ENCODE measurements at places on chromosomes 11 and 22.

- no peak for DNase-seq
Measured at GRCh38 chr11:63944987-63945386, 6.2 kb downstream of the NAA40 start.

- no peak for DNase-seq
Measured at GRCh38 chr11:557328-558132, 3.0 kb downstream of the LMNTD2 start.

DNA sequence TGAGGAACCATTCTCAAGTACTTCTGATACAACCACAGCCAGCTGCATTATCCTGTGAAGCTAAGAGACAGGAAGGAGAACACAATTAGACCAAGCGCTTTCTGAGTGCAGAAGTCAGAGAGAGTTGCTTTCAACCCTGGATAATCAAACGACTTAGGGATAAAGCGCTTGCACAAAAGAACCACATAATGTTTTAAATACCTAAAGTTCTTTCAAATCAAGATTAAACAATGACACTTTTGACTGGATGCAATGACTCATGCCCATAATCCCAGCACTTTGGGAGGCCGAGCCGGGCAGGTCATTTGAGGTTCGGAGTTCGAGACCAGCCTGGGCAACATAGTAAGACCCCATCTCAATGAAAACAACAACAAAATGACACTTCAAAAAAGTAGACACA is 145.1 kb downstream of the SWAP70 start:
- no peak for DNase-seq

DNA sequence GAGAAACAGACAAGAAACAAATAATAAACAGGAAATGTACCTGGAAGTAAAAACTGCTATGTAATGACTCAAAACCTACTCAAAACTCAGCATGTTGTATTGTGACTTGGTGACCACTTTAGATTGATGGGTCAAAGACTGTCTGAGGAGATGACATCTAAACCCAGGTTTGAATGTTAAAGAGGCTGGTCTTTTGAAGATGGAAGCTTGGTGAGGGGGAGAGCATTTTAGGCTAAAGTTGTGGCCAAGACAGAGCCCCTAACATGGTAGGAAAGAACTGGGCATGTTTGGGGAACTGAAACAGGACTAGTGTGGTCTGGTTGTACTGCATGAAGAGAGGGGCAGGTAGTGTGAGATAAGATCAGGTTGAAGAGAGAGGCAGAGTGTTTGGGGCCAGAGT is 85.3 kb upstream of the MYO18B start:
- DNase-seq, result no peak

DNA sequence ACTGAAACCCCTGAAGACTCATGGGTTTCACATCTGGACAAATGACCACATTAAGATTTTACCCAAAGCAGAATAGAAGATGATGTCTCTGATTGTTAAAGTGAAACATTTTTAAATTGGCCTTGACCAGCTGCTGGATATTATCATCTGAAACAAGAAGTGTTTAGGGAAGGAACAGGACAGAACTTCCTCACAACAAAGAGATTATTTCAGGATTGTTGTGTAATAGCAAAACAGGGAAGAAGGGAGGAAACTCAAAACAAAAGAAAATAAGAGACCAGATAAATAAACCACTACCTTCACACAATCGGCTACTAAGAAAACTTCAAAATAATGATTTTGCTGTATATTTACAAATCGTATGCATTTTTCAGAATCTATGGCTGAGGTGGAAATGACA is 319.2 kb upstream of the API5 start:
- DNase-seq, result no peak

DNA sequence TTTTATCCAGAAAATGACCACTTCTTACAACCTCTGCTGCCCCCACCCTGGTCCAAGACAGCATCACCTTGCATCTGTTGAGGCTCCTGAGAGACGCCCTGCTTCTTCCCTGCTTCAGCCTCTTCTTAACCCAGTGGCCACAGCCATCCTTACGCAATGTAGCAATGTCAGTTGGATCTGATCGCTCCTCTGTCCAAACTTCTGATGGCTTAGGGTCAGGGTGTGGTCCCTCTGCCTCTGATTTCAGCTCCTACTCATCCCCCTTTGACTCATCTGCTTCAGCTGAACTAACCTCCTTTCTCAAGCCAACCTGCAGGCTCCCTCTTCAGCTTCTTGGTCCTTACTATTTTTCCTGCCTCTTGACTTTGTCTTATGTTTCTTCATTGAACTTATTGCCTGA is 280.8 kb downstream of the KIRREL3 start:
- no peak for DNase-seq

- no peak for DNase-seq
Measured at GRCh38 chr22:25760294-25760693, 18.3 kb downstream of the MYO18B start.

GRCh38 chr22:48678171-48679135 is 1149.2 kb downstream of the BRD1 start:
- no peak for DNase-seq

DNA sequence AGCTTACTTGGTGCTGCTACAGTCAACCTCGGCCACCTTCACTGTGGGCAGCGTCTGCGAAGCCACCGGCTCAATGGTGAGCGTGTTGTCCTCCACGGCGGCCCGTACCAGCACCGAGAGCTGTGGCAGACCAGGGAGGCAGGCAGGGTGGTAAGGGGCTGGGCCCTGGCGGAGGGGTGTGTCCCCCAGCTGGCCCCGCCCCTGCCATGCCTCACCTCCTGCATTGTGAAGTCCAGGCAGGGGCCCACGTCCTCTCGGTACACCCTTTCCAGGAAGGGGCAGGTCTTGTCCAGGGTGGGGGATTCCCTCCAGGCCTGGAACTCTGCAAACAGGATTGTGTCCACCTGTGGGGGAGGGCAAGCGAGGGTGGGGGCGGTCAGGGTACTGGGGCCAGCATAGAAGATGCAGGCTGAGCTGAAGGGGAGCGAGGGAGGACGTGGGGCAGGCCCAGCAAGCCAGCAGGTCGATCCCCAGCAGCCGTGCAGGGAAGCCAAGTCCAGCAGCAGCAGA is 12.8 kb downstream of the RAB3IL1 start:
- DNase-seq, result no peak

DNA sequence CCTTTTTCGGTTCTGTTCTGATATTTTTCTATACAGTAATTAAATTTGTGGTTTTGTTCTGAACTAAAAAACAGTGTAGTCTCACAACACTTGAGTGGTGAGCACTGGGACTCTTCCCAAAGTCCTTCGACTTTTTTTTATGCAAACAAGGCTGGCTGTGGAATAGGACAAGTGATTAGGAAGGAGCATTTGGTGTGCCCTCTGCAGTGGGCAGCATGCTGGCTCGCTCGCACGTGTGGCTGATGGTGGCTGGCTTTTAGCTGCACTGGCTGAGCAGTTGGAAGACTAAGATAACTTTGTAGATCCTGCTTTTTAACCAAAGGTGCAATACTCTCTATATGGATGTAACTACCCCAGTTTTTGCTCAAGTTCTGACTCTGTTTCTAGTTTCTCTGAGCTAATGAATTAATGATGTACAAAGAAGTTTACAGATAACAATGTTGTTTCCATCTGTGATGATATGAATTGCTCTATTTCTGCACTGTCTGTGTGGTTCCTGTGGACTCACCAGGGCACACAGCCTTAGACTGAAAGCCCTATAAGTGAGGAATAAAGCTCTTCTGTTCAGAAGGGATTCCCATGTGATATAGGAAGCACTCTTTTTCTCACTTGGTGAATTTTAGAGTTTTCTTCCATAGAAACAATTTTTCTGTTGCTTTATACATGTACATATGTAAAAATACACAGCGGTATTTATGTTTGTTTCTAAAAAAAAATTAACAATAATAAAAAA is 143.1 kb upstream of the RASSF10 start:
- DNase-seq, result no peak

DNA sequence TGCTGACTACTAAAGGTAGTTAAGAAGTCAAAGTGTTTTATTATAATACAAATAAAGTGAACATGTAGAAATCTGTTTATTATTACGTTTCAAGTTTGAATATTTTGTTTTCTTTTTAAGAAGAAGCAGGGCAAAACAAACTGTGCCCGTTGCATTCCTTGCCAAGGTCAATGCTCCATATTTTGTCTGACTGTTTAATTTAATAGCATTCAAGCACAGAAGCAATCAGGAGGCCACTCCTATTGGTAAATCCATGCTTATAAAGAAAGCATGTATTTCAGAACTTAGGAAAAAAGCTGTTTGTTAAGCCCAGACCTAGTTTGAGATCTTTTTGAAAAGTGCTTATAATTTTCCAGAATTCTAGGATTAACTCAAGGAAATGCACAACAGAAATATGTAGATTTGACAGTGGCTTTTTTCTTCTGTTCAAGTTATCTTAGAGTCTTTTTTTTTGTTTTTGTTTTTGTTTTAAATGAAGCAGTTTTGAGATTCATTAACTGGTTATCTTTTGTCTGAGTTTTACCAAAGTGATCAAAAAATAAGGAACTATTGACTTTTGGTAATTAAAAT is 51.7 kb downstream of the ARHGAP42 start:
- DNase-seq, result no peak

DNA sequence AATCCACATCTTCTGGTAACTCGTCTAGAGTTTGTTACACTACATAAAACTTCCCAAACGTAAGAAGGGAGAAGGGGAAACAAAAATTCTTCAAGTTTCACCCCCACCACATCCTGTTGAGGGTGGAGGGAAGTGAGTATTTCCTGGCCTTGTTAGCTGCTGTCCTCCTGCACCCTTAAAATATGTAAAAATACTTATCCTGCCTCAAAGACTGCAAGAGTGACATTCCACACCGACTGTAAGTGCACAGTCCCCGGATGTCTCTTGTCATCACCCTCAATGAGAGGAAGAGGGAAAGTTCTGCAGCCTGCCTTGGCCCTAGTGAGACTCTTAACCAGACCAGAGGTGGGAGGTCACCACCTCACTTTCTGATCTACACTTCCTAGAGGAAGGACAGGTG is 3.3 kb downstream of the TMEM121B start:
- DNase-seq, result no peak

- DNase-seq, result peak; percentile 15
Measured at GRCh38 chr22:20316217-20316843, 3.5 kb downstream of the DGCR6L start.

GRCh38 chr11:43223026-43223425 is 88.8 kb upstream of the API5 start:
- DNase-seq, result no peak

GRCh38 chr11:94741022-94741679 is 27.0 kb upstream of the AMOTL1 start:
- no peak for DNase-seq

DNA sequence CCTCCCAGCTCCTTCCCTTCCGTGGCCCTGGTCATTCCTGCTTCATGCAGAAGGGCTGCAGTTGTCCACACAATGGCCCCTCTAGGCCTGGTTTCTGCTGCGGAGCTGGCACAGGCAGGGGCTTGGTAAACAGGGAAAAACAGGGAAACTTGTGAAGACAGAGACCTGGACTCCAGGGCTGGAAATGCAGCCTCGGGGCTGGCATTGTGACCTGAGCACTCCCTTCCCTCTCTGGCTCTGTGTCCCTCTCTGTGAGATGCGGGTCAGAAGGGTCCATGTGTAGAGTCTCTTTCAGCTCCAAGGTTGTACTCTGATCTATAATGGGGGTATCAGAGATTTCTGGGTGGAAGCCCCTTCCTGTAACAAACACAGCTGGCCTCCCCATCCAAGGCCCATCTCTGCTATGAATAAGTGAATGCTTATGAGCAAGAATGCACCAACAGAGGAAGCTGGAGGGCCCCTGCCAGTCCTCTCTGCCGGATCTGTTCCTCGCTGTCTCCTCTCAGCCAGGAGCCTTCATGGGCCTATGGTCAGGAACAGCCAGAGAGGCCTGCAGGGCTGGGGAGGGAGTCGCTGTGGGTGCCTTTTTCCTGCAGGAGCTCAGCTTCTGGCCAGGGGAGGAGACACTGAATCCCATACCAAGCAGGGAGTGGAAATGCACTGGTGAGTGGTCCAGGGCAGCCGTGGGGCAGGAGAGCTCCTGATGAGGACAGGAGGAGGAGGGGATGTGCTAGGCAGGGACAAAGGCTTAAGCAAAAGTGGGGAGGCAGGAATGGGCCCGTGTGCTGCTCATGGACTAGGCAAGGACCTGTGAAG is 6.7 kb upstream of the DERL3 start:
- DNase-seq, result no peak

- DNase-seq, result no peak
Measured at GRCh38 chr11:72844356-72844755, 30.1 kb downstream of the ATG16L2 start.

DNA sequence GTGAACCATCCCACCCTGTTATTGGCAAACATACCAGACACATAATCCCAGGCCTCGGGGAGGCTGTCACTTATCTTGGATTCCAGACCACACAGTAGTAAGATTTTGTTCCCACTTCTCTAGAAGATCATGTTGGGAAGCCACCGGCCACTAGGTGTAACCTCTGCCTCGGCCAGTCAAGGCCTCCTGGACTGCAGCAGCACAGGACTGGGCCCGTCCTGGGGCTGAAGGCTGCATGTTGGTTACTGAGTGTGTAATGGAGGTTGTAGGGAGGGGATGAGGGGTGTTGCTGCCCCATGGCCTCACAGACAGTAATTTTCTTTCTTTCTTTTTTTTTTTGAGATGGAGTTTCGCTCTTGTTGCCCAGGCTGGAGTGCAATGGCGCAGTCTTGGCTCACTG is 92.4 kb upstream of the SYT13 start:
- no peak for DNase-seq

DNA sequence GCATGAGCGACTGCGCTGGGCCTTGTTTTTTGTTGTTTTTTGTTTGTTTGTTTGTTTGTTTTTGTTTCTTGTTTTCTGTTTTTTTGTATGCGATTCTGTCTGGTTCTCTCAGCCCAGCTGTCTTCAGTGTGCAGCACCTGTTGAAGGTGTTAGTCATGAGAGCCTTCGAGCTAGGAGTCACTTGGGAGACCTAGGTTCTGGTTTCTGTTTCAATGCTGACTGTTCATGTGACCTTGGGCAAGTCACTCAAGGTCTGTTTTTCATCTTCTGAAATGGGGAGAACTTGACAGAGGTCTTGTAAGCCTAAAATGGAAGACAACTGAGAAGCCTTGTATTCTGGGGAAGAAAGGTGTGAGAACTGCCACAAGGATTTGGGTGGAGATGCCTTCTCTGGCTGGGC is 1.8 kb downstream of the DCPS start:
- no peak for DNase-seq

Data from stimulated activated CD4-positive, alpha-beta T cell treated with anti-CD3 and anti-CD28 coated beads, Interleukin-2, amount 100 ng/mL, for 24 hours (primary cell).